ENCODE measurements at places on chromosomes 13 and 19. TPM values are rescaled to one million over a fixed set of nuclear protein-coding genes. Genes with fewer than 3 reads are reported as not detected.

The NBEA gene
- 20.8 TPM for total RNA-seq

The PLIN5 gene
- 1.2 TPM for total RNA-seq

GRCh38 chr19:17724655-17725054 lies 5.4 kb downstream of the MAP1S start:
- H3K4me3 ChIP-seq: no peak overlapping the region
- peaks cover 3% of the 10 kb centered on the region for H3K36me3 ChIP-seq
- H3K4me1 ChIP-seq: peaks cover 14% of the 10 kb centered on the region
- DNase-seq: no peak
- peak overlapping the region; percentile 46 for H3K27ac ChIP-seq

The ECSIT gene
- total RNA-seq: 42.1 TPM

The C19orf81 gene
- total RNA-seq: 3.7 TPM

- no peaks in the 10 kb centered on the region for H3K36me3 ChIP-seq
- no peak for DNase-seq
- no peak overlapping the region for H3K27ac ChIP-seq
- H3K4me1 ChIP-seq: no peaks in the 10 kb centered on the region
- H3K4me3 ChIP-seq: no peak overlapping the region
Observed at GRCh38 chr13:80389073-80390038, 48.4 kb upstream of the SPRY2 start.

- peaks cover under 1% of the 10 kb centered on the region for H3K27me3 ChIP-seq
- no peak overlapping the region for H3K4me3 ChIP-seq
- no peaks in the 10 kb centered on the region for H3K4me1 ChIP-seq
- DNase-seq: no peak
- no peaks in the 10 kb centered on the region for H3K36me3 ChIP-seq
- no peak overlapping the region for H3K27ac ChIP-seq
Observed at GRCh38 chr13:101301053-101301452, 115.3 kb downstream of the NALCN start.

GRCh38 chr13:43787997-43788396 lies 1.2 kb upstream of the ENOX1 start:
- H3K36me3 ChIP-seq: no peaks in the 10 kb centered on the region
- DNase-seq: no peak
- H3K27ac ChIP-seq: peak overlapping the region; percentile 67
- peaks cover 17% of the 10 kb centered on the region for H3K27me3 ChIP-seq

The ZNF585A gene
- 11.6 TPM for total RNA-seq

The TMEM91 gene
- 8.1 TPM for total RNA-seq

DNA sequence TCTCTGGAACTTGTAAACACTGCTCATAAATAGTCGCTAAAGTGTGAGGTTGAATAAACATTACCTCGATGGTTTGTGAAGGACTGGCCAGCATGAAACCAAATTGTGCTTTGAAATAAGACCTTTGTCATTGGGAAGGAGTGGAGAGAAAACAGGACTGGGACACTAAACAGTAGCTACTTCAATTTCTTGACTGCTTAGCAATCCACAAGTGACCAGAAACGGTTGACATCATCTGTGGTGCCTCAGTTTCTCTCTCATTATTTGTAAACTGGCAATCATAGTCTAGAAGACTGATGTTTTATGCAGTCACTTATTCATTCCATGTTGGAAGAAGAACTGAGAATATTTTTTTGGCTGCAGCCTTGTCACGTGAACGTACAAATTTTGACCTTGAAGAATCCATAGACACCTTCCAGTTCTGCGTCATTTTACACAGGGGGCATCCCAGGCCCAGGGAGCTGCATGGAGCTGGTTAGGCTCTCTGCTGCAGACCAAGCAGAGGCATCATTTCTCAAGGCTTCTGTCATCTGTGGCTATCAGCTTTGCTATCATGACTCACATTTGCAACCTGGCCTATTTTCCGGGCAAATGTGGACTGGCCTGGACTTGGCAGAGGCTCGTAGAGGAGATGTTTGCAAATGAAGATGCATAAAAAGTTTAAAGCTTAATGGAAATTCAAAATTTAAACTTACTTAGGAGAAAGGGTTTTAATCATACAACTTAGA lies 391.8 kb downstream of the FGF9 start:
- H3K27me3 ChIP-seq: no peaks in the 10 kb centered on the region
- no peaks in the 10 kb centered on the region for H3K36me3 ChIP-seq
- H3K4me1 ChIP-seq: peaks cover 19% of the 10 kb centered on the region
- no peak overlapping the region for H3K4me3 ChIP-seq
- no peak overlapping the region for H3K27ac ChIP-seq
- no peak for DNase-seq

The CLIP3 gene
- 5.6 TPM for total RNA-seq

- H3K27ac ChIP-seq: no peak overlapping the region
- no peak for DNase-seq
- no peaks in the 10 kb centered on the region for H3K27me3 ChIP-seq
- H3K36me3 ChIP-seq: peaks cover 12% of the 10 kb centered on the region
- peaks cover 3% of the 10 kb centered on the region for H3K4me1 ChIP-seq
- no peak overlapping the region for H3K4me3 ChIP-seq
Observed at GRCh38 chr19:40687525-40688016, 2.9 kb downstream of the NUMBL start.

The DNAAF3 gene
- total RNA-seq: 12.2 TPM
